ENCODE measurements at places on chromosomes 2 and 18.

- no peak for DNase-seq
Observed at GRCh38 chr2:212480447-212480846, 58.2 kb downstream of the ERBB4 start.

GRCh38 chr18:73563901-73564472 is 583.6 kb downstream of the FBXO15 start:
- DNase-seq = no peak

DNA sequence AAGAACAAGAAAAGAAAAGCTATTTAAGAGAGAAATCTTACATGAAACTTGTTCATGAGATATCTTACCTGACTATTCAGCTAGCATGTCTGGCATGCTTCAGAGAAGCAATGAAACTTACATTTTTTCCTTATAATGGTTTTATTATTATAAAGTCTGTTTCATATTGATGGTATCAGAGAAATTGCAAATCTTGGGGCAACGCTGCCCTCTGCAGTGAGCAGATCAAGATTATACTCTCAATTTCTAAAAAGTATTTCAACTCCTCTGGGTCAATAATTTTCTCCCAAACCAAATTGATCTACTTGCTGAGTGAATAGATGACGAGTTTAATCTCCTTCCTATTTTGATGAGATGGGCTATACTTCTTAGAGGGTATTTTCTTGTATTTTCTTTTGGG is 235.6 kb downstream of the NUP35 start:
- no peak for DNase-seq

DNA sequence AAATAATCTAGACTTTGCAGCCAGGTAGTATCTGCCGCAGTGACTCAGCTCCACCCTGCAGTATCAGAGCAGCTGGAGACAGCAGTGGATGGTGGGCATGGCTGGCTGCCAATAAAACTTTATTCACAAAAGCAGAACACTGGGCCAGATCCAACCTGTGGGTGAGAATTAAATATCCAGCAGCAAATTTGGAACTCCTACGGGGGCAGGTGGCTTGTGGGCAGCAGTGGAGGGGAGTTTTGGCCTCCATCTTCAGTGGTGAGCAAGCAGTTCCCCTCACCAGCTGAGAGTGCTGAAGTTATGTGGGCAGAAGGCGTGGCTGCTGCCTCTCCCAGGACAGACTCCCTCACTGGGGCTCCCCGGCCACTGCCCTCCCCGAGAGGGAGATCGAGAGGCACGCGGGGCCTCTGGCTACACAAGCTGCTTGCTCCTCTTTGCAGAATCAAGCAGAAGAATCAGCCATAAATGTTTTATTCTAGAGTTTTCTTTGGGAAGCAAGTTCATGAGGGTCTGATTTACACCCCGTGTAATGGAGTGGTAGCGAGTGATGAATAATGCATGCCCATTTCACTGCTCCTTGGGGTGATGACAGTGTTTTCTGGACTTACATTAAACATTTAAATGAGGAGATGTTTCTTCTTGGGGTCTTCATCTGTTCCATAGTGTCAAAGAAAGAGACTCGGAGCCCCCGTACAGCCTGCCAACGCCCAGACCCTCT is 204.3 kb downstream of the SEPTIN10 start:
- no peak for DNase-seq

DNA sequence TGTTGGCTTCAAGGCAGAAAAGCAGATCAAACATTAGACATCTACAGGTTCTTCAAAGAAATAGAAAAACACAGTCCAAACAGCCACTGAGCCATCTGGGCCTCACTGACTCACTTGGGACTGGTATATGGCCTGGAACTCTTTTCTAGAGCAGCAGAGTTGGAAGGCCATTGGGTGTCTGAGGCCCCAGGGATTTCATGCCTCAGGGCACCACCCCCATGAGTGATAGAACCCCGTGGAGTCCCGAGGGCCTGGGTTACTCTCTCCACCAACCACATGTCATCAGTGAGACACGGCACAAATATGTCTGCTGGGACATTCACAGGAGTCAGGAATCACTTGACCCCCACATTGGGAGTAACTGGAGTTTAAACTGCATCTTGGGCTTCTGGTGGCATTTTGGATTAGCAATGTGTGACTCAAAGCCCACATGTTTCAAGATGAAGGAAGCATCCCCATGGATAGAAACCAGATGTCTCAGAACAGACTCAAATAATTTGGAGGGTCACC is 44.0 kb downstream of the CAPN13 start:
- DNase-seq = no peak

DNA sequence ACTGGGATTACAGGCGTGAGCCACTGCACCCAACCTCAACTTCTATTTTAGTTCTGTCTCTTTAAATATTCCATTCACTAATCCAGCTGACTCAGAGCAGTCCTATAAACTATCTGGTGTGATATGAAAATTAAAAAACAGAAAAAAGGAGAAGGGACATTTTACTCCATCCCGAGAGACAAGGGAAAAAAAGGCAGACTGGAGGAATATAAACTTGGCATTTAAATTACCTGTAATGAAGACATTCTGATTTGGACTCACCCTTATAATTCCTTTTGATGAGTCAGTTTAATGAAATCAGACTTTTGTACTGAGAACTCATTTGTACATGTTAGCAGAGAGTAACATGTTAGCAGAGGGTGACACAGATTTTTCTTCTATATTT is 74.8 kb upstream of the RIOK3 start:
- DNase-seq = no peak

DNA sequence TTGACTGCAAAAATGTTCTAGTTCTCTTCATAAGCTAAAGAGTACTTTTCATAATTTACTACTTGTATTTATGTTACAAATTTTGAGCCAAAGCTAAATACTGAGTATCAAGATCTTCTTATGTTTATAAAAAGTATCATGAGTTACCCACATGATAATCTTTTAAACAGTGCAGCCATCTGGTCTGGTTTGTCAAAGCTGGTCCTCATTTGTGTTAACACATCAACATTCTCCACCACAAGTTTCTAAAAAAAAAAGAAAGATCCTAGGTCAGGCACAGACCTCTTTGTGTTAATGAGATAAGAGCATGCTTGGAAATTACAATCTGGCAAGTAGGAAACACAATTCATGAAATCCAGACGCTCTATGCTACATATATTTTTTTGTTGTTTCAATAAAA is 75.5 kb upstream of the FRZB start:
- DNase-seq = no peak

GRCh38 chr18:58505181-58505580 is 123.7 kb downstream of the ALPK2 start:
- no peak for DNase-seq

Data from natural killer cell treated with Interleukin-12 subunit alpha and Interleukin-12 subunit beta and Interleukin-15 and Interleukin-18, amount 100 ng/mL, for 72 hours (primary cell).